WTC11 (cell line): ENCODE measurements at places on chromosomes 13 and 19. TPM values are rescaled to one million over a fixed set of nuclear protein-coding genes. Genes with fewer than 3 reads are reported as not detected.

The PRR22 gene
- 2.6 to 3.3 TPM (median 3.0 TPM) in 3 replicates for total RNA-seq

The PCID2 gene
- 64.9 to 69.4 TPM (median 68.5 TPM) in 3 replicates for total RNA-seq

The XRCC1 gene
- total RNA-seq = 46.5 to 50.8 TPM (median 48.3 TPM) in 3 replicates

The SULT2B1 gene
- 0.96 to 2.1 TPM (median 1.3 TPM) in 3 replicates for total RNA-seq

DNA sequence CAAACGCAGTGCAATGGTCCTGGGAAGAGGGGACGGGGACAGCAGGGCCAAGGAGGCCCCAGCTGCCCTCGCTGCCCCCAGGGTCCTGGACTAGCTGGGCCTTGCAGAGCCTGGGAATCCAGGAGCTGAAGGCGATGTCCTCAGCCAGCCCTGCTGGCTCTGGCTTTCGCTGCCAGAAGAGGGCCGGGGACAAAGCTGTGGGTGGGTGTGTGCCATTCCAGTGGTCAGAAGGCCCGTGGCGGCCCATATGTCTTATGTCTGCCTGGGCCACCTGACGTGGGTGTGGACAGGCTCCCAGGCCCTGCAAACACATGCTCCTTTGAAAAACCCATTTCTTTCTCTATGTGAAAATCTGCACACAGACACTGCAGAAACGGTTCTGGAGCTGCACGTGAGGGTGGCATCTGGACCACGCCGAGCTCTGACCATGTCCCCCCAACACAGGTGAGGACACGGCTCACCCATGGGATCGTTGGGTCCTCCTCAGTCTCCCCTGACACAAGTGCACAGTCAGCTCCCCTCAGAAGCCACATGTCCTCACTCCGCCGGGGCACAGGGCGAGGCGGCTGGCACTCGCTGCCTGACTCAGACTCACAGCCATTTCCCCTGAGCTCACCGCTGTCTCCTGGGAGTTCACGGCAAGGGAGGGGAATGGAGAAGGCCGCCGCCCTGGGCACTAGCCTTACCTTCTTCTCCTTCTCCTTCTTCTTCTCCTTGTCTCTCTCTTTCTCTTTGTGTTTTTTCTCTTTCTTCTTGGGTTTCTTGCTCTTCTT is 16.9 kb downstream of the IZUMO4 start:
- H3K36me3 ChIP-seq = peaks cover 54% of the 10 kb centered on the region
- no peak overlapping the region for H3K27ac ChIP-seq
- H3K4me1 ChIP-seq = no peaks in the 10 kb centered on the region
- H3K27me3 ChIP-seq = no peaks in the 10 kb centered on the region
- H3K4me3 ChIP-seq = no peak overlapping the region

GRCh38 chr13:108155185-108156106 is 59.9 kb downstream of the LIG4 start:
- DNase-seq = peak; percentile 62
- H3K27me3 ChIP-seq = no peaks in the 10 kb centered on the region
- no peak overlapping the region for H3K4me3 ChIP-seq
- peaks cover 20% of the 10 kb centered on the region; the same call in 1 of the 2 replicates for H3K36me3 ChIP-seq
- no peak overlapping the region for H3K27ac ChIP-seq

DNA sequence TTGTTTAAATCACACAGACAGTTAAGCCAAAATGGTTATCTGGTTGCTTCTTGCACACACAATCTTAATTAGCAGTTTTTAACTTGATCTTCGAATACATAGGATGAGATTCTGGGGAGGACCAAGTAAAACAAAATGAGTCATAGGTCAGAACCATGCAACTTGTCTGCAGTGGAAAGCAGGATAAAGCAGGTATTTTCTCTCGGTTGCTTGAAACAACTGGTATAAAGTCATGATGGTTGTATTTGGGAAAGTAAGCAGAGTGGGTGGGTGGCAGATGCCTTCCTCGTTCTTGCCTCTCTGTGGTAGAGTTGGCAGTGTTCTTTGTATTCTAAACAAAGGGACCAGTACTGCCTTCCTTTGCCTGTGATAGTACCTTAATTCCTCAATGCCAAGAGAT is 167.0 kb downstream of the COG6 start:
- H3K36me3 ChIP-seq = no peaks in the 10 kb centered on the region
- peaks cover 46% of the 10 kb centered on the region for H3K4me1 ChIP-seq
- no peak overlapping the region for H3K4me3 ChIP-seq
- no peak overlapping the region for H3K27ac ChIP-seq
- DNase-seq = no peak

DNA sequence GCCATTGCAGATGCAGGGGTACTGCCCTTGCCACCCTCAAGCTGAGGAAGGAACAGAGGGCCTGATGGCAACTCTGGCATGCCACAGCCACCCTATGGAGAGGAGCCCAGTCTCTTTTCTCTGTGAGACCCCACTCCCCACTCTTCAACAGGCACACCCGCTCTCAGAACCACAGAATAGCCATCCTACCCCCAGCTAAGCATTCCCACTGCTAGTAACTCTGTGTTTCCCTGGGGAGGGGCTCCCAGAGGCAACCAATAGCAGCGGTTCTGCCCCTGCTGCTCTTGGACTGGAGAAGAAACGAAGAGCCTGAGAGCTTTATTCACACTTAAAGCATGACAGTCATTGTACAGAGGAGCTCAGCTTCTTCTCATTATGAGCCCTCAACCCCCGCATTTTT is 49.3 kb downstream of the UBL3 start:
- no peaks in the 10 kb centered on the region for H3K27me3 ChIP-seq
- no peak for DNase-seq
- H3K4me3 ChIP-seq = no peak overlapping the region
- H3K4me1 ChIP-seq = peaks cover 21% of the 10 kb centered on the region
- H3K36me3 ChIP-seq = no peaks in the 10 kb centered on the region

DNA sequence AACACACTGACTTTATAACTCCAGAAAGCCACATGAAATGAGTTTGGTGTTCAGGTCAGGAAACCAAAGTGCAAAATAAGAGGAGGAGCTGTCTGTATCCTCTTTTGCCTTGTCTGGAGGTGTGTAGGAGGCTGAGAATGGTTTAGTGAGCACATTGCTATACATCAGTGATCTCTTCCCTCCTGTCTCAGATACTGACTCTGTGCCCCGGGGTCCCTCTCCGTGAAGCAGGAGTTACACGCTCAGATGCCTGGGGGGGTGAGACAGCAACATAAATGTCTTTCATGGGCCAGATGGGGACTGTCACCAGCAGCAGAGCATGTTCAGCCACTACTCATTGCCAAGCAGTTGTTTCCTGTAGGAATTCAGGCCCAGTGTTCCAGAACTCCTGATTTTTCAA is 285.4 kb downstream of the ATP8A2 start:
- DNase-seq = no peak
- H3K4me1 ChIP-seq = peaks cover 29% of the 10 kb centered on the region
- H3K4me3 ChIP-seq = no peak overlapping the region
- H3K27me3 ChIP-seq = no peaks in the 10 kb centered on the region
- H3K27ac ChIP-seq = no peak overlapping the region
- no peaks in the 10 kb centered on the region for H3K36me3 ChIP-seq

GRCh38 chr13:113864273-113864890 is 506 bp upstream of the GAS6 start:
- no peak for DNase-seq
- peaks cover 38% of the 10 kb centered on the region for H3K4me1 ChIP-seq
- H3K36me3 ChIP-seq = peaks cover 4% of the 10 kb centered on the region; the same call in 1 of the 2 replicates
- H3K4me3 ChIP-seq = peak overlapping the region; percentile 76
- H3K27me3 ChIP-seq = peaks cover 35% of the 10 kb centered on the region

- no peaks in the 10 kb centered on the region for H3K36me3 ChIP-seq
- DNase-seq = no peak
- H3K4me1 ChIP-seq = peaks cover 3% of the 10 kb centered on the region; the same call in 1 of the 2 replicates
- H3K27ac ChIP-seq = no peak overlapping the region
Measured at GRCh38 chr19:2251106-2252054, 2.3 kb downstream of the AMH start.

GRCh38 chr19:2517881-2518601 is 42.1 kb downstream of the GADD45B start:
- H3K36me3 ChIP-seq = no peaks in the 10 kb centered on the region
- no peak for DNase-seq
- H3K27me3 ChIP-seq = no peaks in the 10 kb centered on the region
- H3K4me1 ChIP-seq = peaks cover 7% of the 10 kb centered on the region
- H3K27ac ChIP-seq = no peak overlapping the region; the same call in 1 of the 2 replicates

- no peak overlapping the region for H3K4me3 ChIP-seq
- DNase-seq = no peak
- H3K27me3 ChIP-seq = no peaks in the 10 kb centered on the region
- H3K4me1 ChIP-seq = peaks cover 89% of the 10 kb centered on the region
- H3K36me3 ChIP-seq = no peaks in the 10 kb centered on the region
Measured at GRCh38 chr13:40572961-40573360, 93.5 kb downstream of the FOXO1 start.

DNA sequence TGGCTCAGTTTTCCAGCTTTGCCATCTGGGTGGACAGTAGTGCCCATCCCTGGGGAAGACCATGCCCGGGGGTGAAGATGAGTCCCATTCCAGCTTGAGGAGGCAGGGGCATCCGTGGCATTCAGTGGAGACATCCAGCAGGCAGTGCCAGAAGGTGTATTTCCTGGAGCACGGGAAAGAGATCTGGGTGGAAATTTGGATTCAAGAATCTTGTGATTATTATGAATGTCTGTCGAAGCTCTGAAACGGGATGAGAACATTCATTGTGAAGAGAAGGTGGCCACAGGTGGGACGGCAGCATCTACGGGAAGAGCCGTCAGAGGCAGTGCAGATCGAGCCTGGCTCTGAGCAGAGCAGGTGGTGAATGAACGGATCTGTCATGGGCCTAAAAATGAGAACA is 167.3 kb upstream of the RNF113B start:
- no peak overlapping the region for H3K4me3 ChIP-seq
- H3K4me1 ChIP-seq = peaks cover 31% of the 10 kb centered on the region
- no peak overlapping the region for H3K27ac ChIP-seq
- no peak for DNase-seq
- H3K27me3 ChIP-seq = no peaks in the 10 kb centered on the region

GRCh38 chr13:61192826-61193225 is 222.8 kb downstream of the PCDH20 start:
- peaks cover 14% of the 10 kb centered on the region for H3K4me1 ChIP-seq
- no peak overlapping the region for H3K4me3 ChIP-seq
- H3K27ac ChIP-seq = no peak overlapping the region
- no peaks in the 10 kb centered on the region for H3K27me3 ChIP-seq
- no peak for DNase-seq
